ENCODE measurements at places on chromosomes 6 and 20. TPM values are rescaled to one million over a fixed set of nuclear protein-coding genes. Genes with fewer than 3 reads are reported as not detected.

HMGCLL1 gene
- 1.8 TPM for total RNA-seq

TBX18 gene
- total RNA-seq: 0.49 TPM

SLC26A8 gene
- not detected for total RNA-seq

DNA sequence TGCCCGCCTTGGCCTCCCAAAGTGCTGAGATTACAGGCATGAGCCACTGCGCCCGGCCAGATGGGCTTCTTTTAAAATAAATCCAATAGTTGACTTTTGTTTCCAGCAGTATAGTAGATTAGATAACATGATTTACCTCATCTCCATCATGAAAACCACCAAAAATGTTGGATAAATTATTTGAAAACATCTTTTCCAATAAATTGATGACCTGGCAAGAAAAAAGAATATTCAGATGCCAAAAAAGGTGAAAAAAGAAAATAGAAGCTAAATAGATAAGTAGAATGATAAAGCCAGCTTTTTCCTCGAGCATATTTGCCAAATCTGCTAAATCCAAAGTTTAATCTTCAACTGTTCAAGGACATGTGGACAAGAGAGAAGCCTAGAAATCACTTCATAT, 109.2 kb downstream of the PHF3 start:
- no peak for DNase-seq

- peak; percentile 61 for DNase-seq
Observed at GRCh38 chr20:50317609-50318008, 127.0 kb downstream of the CEBPB start.

DNA sequence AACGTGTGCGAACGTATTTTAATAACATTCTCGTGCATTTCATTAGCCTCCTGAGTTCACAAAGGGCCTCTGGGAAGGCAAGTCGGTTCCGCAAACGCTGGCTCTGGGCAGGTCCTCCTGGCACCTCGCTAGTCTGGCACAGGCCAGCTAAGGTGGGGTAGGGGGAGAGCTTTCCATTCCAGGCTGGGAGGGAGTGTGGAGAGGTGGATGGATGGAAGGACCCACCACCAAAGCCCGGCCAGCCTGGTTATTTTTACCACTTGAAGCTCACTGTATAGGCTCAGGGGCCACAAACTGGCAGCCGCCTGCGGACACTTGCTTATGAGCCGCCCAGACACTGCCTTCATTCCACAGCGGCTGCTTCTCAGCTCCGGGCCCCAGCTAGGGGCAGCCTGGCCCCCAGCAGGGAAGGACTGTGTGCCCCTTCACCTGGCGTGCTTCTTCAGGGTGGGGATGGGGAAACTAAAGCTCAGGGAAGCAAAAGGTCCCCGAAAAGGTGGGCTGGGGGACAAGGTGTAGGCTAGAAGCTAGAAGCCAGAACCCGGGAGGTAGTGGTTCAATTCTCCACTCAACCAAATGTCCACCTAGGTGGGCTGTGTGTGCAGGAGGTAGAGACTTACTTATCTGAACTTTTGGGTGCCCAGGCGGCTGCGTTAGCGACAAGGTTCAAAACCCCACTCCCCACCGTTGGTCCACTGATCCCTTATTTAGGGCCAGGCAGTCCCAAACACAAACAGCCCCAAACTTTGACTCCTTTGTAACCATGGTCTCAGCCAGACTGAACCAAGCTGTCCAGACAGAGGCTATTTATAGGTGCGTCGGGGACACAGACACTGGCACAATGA, 1.7 kb downstream of the PMEPA1 start:
- DNase-seq: no peak

- no peak for DNase-seq
Observed at GRCh38 chr20:57783196-57783595, 73.4 kb upstream of the PMEPA1 start.

GRCh38 chr20:43904827-43905177, 9.8 kb upstream of the TOX2 start:
- no peak for DNase-seq

DNA sequence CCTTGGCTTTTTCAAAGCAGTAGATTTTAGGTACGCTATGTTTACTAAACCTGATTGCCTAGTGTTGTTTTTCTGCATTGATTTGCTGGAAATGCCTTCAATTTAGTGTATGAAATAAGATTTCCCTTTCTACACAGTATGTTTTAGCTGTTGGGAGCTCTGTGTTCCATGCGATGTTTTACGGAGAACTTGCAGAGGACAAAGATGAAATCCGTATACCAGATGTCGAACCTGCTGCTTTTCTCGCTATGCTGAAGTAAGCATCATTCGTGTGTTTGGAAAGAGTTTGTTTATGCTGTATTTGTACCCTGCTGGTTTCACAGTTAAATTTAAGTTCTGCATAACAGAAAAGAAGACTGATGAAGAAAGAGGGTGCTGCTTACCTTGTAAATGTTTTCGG, 1.9 kb downstream of the BTBD3 start:
- DNase-seq: no peak

GRCh38 chr6:91196729-91197128, 609.9 kb upstream of the MAP3K7 start:
- DNase-seq: no peak

- no peak for DNase-seq
Observed at GRCh38 chr6:52725535-52726192, 37.6 kb downstream of the GSTA2 start.

DNA sequence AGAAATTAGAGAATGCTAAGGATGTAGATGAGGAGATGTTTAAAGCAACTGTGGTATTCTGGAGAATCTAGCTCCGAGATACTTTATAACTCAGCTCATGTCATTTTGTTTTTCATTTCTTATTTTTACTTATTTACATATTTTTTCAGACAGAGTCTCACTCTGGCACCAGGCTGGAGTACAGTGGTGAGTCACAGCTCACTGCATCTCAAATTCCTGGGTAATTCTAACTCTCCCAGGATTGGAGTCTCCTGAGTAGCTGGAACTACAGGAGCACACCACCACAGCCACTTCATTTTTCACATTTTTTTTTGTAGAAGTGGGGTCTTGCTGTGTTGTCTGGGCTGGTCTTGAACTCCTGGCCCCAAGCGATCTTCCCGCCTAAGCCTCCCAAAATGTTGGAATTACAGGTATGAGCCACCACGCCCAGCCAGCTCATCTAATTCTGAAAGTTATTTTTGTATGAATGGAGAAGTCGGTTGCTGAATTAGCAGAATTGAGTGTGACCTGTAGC, 94.3 kb upstream of the FAM8A1 start:
- no peak for DNase-seq

- no peak for DNase-seq
Observed at GRCh38 chr6:11601776-11602605, 64.4 kb downstream of the TMEM170B start.

DNA sequence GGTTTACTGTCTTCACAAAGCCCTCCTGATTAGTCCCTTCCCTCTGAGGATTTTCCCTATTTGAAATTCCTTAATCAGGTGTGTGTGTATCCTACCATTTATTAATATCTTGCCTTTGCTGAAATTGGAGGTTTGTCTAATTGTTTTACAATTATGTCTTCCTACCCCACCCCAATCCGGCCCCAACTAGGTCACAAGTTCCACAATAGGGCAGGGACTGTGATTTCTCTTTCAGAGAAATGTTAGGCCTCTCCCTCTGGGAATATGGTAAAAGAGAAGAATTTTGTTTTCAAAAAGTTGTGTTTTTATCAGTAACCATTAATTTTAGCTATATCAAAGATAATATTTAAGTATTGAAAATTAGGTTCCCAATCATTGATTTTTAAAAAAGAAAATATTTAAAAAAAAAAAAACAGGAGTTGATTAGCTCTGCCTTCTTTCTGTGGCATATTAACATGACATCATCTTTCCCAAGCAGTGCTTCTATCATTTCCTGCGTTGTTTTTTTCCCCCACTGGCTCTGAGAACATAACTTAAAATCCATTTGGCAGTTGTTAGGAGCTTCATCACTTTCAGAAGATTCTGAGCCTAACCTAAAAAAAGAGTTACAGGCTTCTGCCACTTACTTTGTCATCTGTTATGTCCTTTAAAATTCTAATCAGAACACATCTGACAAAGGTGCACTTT, 36.1 kb downstream of the BLOC1S5 start:
- DNase-seq: no peak

- DNase-seq: no peak
Observed at GRCh38 chr6:68891419-68891818, 256.3 kb downstream of the ADGRB3 start.

All from sigmoid colon (tissue), 7 donors.